ENCODE measurements at places on chromosomes 5 and 9. TPM values are rescaled to one million over a fixed set of nuclear protein-coding genes. Genes with fewer than 3 reads are reported as not detected.

Gene SPATA31D4
- not detected for polyA plus RNA-seq

Gene DDX4
- 0.23 TPM for polyA plus RNA-seq

Gene PPP3R2
- polyA plus RNA-seq: not detected

Gene ROR2
- 3.1 TPM for polyA plus RNA-seq

Gene NEUROG1
- not detected for polyA plus RNA-seq

Gene RFX3
- polyA plus RNA-seq: 5.0 TPM

Gene FBXW2
- polyA plus RNA-seq: 32.9 TPM
